GM12878 (cell line): ENCODE measurements at places on chromosomes 2 and 18. TPM values are rescaled to one million over a fixed set of nuclear protein-coding genes. Genes with fewer than 3 reads are reported as not detected.

Gene SLC20A1
- 50.5 and 59.1 TPM in 2 replicates for total RNA-seq

DNA sequence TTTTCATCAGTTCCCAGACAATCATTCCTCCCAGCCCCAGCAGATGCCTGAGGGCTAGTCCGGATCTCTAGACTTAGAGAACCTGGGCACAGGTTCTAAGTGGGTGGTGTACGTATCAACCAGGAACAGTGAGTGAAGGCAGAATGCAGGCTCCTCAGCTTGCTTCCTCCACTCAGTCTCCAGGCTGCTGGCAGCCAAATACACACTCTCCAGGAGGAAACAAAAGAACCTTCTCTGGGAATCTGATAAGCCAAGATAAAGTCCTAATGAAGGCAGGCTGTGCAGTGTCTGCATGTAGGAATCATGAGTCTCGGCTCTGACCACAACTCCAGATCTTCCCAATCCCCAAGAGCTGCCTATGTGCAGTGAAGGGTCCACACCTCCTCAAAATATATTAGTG, 245.7 kb downstream of the SP3 start:
- no peak for DNase-seq

- no peak for DNase-seq
Observed at GRCh38 chr2:100252811-100253698, 69.2 kb downstream of the LONRF2 start.

GRCh38 chr2:45256867-45257641, 247.8 kb upstream of the SIX2 start:
- no peak for DNase-seq

DNA sequence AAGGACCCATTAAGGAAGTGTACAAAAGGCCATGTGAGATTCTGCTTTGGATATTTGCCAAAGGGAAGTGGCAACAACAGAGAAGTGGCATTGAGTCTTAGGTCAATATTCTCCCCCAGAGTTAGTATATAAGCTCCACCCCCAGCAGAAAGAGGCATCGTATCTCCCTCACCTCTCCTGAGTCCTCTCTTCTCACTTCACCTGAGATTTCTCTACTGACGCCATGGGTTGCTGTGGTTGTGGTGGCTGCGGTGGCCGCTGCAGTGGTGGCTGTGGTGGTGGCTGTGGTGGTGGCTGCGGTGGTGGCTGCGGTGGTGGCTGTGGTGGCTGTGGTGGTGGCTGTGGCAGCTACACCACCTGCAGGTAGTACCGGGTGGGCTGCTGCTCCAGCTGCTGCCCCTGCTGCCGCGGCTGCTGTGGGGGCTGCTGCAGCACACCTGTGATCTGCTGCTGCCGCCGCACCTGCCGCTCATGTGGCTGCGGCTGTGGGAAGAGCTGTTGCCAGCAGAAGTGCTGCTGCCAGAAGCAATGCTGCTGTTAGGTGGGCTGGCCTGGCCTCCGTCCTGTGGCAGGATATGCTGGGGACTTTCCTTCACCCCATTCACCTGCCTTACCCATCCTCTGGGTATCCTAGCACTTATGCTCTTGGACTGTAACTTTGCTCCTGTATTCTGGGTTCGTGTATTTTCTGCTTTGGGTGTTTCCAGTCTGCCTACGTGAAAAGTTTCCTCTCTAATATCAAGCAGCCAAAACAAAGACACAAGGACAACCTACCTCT, 5.9 kb downstream of the SCYGR3 start:
- peak; percentile 38 for DNase-seq
